Bronchial epithelial cell (primary cell): ENCODE measurements at places on chromosomes 4 and X. TPM values are rescaled to one million over a fixed set of nuclear protein-coding genes. Genes with fewer than 3 reads are reported as not detected.
A peak's percentile ranks its signal among the peaks of the same experiment; 100 is the strongest.

Gene GAGE13
- not detected in 2 replicates for total RNA-seq

Gene HSFX1
- total RNA-seq: 0.53 and 0.77 TPM in 2 replicates

Gene LGI2
- total RNA-seq: not detected in 2 replicates

Gene THAP6
- 9.7 and 12.3 TPM in 2 replicates for total RNA-seq

Gene NMU
- total RNA-seq: 4.2 and 20.4 TPM in 2 replicates

GRCh38 chr4:102104278-102104677 is 241.0 kb downstream of the SLC39A8 start:
- no peak for DNase-seq

DNA sequence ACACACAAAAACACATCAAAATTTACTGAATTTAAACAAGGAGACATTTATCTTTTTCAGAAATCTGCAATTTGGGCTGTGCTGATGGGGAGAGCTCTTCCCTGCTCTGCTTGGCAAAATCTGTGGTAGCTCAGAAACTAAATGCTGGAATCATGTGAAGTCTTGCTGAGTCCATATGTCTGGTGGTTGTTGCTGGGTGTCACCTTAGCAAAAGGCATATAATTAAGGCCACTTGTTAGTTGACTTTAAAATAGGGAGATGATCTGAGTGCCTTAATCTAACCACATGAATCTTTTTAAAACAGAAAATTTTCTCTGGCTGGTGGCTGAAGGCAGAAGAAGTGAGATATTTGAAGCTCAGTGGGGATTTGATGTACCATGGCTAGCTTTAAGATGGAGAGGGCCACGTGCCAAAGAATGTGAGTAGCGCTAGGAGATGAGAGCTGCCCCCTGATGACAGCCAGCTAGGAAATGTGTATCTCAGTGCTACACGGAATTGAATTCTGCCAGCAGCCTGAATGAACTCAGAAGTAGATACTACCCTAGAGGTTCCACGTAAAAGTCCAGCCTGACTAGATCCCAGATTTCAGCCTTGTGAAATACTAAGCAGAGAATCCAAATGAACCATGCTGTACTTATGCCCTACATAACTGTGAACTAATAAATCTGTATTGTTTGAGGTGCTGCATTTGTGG is 7.6 kb upstream of the GUF1 start:
- DNase-seq: no peak

- no peak for DNase-seq
Observed at GRCh38 chr4:59969909-59970308, 1230.2 kb upstream of the ADGRL3 start.

DNA sequence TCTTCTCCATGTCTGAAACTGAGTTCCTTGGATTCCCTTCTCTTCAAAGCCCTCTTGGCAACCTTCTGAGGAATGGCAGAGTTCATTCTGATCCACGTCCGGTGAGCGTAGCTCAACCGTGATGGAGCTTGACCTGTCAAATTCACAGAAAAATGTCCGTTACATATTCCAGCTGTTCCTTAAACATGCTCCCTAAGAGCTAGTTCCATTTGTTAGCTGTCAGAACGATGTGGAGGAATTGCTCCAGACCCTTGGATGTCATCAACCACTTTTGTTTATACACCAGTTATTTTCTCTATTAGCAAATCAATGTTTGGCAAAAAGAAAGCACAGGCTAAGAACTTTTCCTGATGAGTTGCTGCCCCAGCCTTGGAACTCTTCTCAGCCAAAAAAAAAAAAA is 50.1 kb downstream of the NHS start:
- no peak for DNase-seq

DNA sequence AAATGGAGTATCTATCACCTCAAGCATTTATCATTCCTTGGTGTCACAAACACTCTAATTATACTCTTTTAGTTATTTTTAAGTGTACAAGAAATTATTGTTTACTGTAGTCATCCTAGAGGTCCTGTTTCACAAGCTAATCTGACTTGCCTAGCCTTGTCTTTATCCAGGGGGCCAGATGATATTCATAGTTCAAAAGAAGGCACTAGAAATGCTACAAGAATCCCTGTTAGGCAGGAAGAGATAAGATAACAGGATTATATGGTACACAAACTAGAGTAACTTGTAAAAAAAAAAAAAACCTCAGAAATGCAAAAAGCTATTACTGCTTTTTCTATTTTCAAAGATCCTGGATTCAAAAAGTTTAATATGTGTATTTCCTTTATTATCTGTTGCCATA is 95.8 kb downstream of the MBNL3 start:
- DNase-seq: no peak

GRCh38 chrX:126265116-126265515 is 99.0 kb upstream of the DCAF12L2 start:
- DNase-seq: no peak

GRCh38 chr4:64125354-64125753 is 283.9 kb downstream of the TECRL start:
- no peak for DNase-seq

- DNase-seq: peak; percentile 56
Observed at GRCh38 chr4:7206911-7207567, 14.7 kb downstream of the SORCS2 start.

- DNase-seq: peak; percentile 23
Observed at GRCh38 chr4:99587803-99588202, 13.2 kb downstream of the MTTP start.

DNA sequence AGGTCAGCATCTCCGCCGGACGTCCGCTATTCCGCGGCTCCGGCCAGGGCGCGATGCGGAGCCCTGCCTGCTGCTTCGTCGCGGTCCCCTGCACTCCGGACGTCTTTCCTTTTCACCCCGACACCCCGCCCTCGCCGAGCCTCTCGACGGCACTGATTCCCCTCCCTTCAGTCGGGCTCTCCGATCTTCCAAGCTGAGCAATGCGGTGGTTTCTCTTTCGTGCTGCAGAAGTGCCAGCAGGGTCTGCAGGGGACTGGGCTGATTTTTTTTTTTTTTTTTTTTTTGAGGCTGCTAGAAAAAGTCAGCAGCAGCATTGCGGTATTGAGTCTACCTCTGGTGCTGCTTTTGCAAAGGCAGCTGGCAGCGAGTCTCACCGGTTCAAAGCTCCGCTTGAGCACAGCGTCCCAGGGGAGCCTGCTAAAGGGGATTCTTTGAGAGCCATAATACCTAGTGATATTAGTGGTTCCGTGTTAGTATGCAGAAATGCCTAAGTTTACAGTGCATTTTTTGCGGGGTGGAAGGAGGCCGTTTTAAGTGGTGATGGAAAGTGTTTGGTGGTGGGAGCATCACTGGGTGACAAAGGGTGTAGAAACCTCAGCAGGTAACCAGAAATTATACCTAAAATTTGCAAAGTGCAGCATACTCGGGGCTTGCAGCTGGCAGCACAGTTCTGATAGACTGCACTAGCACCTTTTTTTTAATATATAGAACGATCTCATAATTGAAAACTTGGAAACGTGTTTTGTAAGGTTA is 969 bp downstream of the STIM2 start:
- no peak for DNase-seq

DNA sequence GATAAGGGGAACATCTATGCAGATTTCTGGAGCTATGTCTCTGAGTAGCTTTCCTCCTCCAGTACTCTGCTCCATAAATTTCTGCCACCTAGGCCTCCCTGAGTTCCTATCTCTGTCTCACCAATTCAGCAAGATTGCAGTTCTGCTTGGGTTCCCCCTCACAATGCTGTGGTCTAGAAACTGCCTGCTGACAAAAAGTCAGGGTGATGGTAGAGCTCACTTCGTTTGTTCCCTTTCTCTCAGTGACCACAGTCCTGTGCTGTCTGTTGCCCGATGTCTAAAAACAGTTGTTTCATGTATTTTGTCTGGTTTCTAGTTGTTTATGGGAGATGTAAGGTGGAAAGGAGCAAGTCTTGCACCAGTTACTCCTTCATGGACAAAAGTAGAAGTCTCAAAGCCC is 41.1 kb downstream of the AMMECR1 start:
- no peak for DNase-seq

GRCh38 chr4:149168645-149169044 is 647.0 kb downstream of the IQCM start:
- DNase-seq: no peak

- no peak for DNase-seq
Observed at GRCh38 chrX:12278151-12278550, 139.9 kb downstream of the FRMPD4 start.

GRCh38 chrX:124395145-124395880 is 49.0 kb downstream of the SH2D1A start:
- no peak for DNase-seq

GRCh38 chrX:43881410-43882293 is 598 bp downstream of the MAOB start:
- no peak for DNase-seq

DNA sequence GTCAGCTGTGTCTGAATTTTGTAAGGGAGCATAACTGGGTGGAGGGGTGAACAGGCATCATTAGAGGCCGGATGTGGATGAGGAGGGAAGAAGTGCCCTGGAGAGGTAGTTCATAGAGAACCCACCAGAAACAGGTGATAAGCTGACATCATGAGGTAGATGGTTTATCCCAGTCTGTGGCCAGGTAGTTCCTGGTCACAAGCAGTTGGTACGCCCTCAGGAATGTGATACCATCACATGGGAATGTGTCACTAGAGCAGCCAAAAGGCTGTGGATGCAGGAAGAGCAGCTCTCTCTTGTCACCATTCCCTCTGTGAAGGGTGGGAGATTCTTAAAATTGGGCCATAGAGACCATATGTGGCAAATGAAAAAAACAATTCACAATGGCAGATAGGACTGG is 21.9 kb downstream of the MSN start:
- DNase-seq: peak; percentile 42
